CD4-positive, alpha-beta T cell treated with Interferon gamma for 1 hour (primary cell): ENCODE measurements at places on chromosomes 5 and 9.

DNA sequence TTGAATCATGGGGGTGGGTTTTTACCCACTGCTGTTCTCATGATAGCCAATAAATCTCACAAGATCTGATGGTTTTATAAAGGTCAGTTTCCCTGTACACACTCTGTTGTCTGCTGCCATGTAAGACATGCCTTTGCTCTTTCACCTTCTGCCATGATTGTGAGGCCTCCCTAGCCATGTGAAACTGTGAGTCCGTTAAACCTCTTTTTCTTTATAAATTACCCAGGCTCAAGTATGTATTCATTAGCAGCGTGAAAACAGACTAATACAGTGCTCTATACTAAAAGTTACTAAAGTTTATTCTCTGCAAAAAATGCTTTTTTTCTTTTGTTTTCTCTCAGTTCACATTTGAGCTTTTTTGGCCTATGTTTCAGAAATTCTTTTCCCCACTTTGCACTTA is 33.9 kb upstream of the TLE4 start:
- DNase-seq: no peak

DNA sequence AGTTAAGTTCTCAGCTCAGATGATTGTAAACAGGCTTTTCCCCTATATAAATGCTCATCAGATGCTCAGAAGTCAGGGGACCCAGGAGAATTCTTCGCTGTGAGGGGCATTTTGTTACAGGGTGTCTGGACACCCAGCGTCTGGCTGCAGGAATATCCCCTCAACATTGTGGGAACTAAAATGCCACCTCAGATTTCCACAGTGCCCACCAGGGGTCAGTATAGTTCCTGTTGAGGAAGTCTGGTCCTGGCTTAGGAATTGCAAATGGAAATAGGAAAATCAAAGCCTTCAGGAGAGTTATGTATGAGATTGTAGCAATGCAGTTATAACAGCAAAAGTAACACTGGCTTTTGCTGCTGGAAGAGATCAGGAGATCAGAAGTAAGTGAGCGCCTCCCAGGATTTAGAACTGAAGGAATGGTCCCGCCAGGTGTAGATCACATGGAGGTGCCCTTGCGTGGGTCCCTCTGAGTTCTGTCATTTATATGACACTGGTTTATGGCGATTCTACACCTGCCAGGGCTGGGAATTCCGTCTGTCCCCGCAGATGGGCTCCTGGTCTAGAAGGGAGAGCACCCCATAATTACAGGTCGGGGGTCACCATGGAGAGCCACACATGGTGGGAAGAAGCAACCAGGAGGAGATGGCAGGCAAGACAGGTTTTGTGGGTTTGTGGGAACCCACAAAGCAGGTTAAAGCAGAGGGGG is 47.1 kb upstream of the CTSL start:
- DNase-seq: no peak

DNA sequence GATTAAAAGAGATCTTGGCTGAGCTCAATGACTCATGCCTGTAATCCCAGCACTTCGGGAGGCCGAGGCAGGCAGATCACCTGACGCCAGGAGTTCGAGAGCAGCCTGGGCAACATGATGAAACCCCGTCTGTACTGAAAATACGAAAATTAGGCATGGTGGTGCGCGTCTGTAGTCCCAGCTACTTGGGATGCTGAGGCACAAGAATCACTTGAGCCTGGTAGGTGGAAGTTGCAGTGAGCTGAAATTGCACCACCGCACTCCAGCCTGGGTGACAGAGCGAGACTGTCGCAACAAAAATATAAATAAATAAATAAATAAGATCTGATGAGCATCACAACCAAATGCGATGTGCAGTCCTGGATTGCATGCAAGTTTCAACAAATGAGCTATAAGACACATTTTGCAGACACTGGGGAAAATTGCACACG is 8.7 kb upstream of the ENG start:
- peak; percentile 33 for DNase-seq

GRCh38 chr9:123058834-123059233 is 25.4 kb downstream of the GPR21 start:
- DNase-seq: no peak

- DNase-seq: no peak
Observed at GRCh38 chr5:33195431-33196165, 245.2 kb upstream of the TARS1 start.

GRCh38 chr9:87065981-87066380 is 118.7 kb upstream of the GAS1 start:
- no peak for DNase-seq

DNA sequence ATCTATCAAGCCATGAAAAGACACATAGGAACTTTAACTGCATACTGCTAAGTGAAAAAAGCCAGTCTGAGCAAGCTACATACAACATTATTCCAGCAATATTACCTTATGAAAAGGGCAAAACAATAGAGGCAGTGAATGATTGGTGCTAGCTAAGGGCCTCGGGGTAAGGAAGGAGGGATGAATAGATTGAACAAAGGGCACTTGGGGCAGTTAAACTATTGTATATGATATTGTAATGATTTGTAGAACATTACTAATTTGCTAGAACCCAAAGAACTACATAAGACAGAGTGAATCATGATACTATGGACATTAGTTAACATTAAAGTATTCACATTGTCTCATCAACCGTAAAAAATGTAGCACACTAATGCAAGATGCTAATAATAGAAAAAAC is 218.3 kb downstream of the FBXO4 start:
- no peak for DNase-seq

GRCh38 chr5:141713616-141714309 is 31.7 kb upstream of the ARAP3 start:
- DNase-seq: no peak

DNA sequence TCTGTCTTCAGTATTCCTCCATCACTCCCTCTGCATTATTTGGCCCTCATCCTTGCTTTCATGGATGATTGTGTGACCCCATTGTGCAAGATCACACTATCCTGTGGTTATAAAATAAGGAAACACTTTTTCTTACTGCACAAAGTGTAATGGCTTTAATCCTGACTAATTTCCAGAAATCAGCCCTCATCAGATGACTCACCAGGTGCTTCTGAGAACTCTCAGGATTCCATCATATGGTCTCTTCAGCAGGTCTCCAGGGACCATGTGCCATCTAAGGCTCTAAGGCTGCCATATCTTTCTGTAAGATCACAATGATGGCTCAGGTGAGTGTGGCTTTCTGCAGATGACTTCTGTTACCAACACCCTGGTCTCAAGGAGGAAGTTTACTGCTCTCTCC is 27.3 kb upstream of the FER start:
- no peak for DNase-seq

DNA sequence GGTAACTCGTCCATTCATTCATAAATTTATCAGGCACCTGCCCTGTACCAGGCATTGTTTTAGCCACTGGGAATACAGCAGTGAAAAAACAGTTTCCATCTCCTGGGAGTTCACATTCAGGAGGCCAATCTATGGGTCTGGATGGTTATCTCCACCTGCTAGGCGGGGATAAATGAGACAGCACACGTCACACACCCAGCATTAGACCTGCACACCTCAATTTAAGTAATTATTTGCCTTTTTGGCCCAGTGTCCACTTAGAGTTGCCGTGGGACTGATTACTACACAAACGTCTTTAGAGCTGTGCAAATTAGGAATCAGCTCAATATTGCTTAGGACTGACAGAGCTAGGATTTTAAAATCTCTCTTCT is 46.1 kb downstream of the STK10 start:
- DNase-seq: no peak

DNA sequence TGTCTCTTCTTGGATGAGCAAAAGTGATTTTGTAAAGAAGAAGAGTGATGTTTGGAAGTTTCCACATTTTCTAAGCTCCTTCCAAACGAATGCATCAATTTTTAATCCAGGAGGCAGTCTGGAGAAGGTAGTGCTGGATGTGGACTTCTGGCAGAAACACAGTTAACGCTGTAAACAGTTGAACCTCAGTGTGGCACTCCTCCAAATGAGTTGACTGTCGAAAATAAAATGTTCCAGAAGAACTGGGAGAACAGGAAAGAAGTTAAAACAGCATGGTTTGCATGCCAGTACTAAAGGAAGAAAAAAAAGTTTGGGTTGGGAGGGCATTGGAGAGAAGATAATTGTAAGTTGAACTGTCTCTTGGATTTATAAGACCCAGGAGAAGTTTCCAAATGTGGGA is 6.5 kb downstream of the ZNF462 start:
- DNase-seq: no peak

DNA sequence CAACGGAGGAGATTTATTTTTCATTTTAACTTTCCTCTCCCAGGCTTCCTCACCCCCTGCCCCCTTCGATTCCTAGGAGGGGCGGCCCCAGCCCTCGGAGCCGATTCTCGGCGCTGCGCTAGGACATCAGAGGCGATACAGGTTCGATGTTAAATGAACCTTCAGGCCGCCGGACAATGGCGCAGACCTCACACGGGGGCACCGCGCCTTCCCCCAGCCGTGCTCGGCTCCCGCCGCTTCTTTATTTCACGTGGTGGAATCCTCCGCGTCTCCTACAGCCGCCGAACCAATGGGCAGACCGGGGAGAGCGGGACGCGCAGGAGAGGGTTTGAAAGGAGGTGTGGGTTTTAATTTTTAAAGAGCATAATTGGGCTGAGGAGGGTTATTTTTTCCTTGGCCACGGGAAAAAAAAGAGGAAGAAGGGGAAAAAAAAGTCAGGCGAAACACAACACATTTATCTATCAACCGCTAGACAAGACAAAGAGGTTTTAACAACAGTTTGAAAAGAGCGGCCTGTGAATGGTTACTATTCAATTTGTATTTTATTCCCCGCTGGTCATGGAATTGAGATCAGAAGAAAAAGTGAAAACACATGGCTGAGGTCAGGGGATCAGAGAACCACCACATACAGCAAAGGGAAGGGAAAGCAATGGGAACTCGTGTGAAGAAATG is 126.8 kb downstream of the TMEM174 start:
- DNase-seq: no peak

- DNase-seq: no peak
Observed at GRCh38 chr9:76827296-76828080, 63.2 kb downstream of the PCA3 start.

- DNase-seq: no peak
Observed at GRCh38 chr9:107131108-107131799, 151.8 kb upstream of the RAD23B start.

DNA sequence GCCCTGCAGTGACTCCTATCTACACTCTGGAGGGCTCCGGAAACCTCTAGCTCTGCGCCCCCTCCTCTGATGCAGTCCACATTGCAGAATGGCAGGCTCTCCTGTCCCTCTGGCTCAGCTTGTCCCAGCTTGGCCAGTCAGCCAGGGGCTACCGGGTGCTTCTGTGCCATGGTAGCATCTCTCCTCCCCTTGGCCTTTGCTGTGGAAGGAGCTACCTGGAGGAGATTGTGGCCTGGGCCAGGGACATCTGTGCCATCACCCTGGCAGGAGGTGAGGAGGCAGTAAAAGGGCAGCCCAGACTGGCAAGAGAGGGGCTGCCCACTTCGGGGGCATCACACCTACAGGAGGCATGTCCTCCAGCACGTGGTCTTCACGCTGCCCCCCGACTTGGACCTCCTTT is 38.1 kb upstream of the FCN1 start:
- DNase-seq: no peak

- no peak for DNase-seq
Observed at GRCh38 chr5:61348447-61348846, 16.4 kb downstream of the ZSWIM6 start.

DNA sequence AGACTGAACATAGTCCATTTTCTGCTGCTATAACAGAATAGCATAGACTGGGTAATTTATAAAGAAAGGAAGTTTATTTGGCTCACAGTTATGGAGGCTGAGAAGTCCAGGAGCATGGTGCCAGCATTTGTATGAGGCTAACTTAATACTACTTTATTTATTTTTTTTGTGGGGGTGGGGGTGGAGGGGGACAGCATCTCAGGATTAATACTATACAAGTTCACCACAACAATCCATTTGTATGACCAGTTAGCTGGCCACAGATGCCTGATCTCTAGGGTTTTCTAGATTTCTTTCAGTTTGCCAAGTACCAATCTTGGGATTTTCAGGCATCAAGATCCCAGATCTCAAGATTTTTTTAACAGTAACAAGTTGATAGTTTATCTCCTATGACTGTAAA is 20.3 kb downstream of the ANGPTL2 start:
- DNase-seq: no peak

DNA sequence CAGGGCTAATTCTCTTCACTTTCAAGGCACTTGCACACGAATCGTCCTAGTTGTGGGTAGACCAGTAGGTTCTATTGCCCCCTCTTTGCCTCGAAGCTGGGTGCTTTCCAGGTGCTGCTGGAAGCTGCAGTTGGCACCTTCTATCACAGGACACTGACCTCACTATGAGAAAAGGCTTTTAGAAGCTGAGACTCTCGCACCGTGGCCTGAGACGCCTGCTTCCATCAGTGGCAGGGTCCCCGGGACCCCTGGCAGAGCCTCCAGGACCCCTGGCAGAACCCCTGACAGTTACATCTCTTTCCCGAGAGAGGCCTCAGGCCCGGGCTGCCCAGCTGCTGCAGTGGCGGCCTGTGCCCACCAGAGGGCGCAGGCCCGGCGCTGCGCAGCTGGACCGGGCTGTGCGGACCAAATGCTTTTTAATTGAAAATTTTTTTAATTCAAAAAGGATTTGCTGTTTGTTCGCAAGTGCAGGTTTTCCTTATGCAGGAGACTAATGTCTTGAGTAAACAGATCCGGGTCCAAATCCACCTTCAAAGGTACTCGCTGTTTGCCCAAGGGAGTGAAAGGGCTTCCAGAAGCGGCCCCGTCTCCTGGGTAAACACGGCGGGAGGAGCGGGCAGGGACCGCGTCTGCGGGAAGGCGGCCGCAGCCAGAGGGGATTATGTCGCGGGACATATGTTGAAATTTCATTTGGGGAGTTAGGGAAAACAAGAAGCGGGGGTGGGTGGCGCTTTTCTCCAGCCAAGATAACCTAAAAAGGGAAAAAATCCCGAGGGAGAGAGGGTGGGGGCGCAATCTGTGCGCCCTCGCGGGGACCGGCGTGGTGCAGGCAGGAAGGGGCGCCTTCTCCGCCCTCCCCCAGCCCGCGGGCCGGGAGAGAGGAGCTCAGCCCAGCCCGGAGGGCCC is 114.5 kb upstream of the LMX1B start:
- no peak for DNase-seq

DNA sequence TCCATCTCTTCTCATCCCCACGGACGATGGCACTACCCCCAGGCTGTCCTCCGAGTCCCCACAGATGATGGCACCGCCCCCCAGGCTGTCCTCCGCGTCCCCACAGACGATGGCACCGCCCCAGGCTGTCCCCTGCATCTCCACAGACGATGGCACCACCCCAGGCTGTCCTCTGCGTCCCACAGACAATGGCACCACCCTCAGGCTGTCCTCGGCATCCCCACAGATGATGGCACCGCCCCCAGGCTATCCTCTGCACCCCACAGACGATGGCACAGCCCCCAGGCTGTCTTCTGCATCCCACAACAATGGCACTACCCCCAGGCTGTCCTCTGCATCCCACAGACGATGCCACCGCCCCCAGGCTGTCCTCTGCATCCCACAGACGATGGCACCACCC is 57.4 kb upstream of the PTCH1 start:
- no peak for DNase-seq
